ENCODE measurements at places on chromosomes 6 and 20.
A peak's percentile ranks its signal among the peaks of the same experiment; 100 is the strongest.

- DNase-seq = no peak
These were observed 60.7 kb upstream of the SHLD1 start for GRCh38 chr20:5689463-5689862.

GRCh38 chr20:32535316-32535952 lies 49.7 kb downstream of the NOL4L start:
- DNase-seq = no peak

GRCh38 chr6:53426667-53427270 lies 78.0 kb upstream of the ELOVL5 start:
- no peak for DNase-seq

DNA sequence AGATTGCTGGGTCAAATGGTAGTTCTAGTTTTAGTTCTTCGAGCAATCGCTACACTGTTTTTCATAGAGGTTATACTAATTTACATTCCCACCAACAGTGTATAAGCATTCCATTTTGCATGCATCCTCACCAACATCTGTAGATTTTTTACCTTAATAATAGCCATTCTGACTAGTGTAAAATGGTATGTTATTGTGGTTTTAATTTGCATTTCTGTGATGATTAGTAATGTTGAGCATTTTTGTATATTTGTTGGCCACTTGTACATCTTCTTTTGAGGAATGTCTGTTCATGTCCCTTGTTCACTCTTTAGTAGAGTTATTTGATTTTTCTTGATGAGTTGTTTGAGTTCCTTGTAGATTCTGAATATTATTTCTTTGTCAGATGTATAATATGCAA lies 236.2 kb downstream of the GRM1 start:
- no peak for DNase-seq

DNA sequence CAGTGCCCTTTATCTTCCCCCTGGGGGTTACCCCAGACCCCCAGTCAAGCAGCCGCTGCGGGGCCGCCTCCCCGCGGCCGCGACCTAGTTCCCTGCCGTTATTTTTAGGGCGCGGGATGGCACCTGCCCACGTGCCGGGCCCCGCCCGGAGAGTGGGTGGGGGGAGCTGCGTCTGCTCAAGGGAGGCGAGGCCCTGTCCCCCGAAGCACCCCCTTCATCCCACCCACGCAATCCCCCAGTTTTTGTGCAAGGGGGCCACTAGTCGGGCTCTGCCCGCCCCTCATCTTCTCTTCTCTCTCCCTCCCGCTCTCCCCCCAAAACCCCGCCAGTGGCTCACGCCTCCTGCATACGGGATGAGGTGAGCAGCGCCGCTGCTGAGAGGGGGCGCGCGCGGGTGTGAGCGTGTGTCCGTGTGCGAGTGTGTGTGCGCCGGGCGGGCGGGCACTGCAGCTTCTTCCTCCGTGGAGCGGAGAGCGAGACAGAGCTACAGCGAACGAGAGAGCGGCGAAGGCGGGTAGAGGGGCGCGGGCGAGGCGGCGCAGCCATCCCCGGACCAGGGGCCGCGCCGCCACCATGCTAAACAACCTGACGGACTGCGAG lies at the start of gene SLC12A5:
SLC12A5 (plus strand) TSS at position 444 of the 600 bp plus-strand sequence; CDS start at position 574, 130 bp downstream.
- DNase-seq = no peak

DNA sequence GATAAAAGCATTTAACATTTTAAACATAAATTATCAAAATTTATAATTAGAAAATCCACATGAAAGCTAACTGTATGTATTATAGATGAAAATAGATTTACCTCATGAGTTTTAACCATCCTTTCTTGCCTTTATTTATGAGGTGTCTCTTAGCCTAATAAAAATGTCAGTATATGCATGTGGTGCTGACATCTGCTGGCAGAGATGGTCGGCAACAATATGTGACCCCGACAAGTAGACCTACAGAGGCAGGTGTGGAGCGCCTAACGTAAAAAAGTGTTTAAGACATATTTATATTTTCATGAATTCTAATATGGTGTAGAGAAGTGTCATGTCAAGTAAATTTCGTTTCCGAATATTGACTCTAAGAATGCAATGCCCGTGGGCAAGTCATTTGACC lies 149.0 kb upstream of the FUT9 start:
- no peak for DNase-seq

- DNase-seq = no peak
These were observed 49.9 kb upstream of the MAFB start for GRCh38 chr20:40738976-40739375.

DNA sequence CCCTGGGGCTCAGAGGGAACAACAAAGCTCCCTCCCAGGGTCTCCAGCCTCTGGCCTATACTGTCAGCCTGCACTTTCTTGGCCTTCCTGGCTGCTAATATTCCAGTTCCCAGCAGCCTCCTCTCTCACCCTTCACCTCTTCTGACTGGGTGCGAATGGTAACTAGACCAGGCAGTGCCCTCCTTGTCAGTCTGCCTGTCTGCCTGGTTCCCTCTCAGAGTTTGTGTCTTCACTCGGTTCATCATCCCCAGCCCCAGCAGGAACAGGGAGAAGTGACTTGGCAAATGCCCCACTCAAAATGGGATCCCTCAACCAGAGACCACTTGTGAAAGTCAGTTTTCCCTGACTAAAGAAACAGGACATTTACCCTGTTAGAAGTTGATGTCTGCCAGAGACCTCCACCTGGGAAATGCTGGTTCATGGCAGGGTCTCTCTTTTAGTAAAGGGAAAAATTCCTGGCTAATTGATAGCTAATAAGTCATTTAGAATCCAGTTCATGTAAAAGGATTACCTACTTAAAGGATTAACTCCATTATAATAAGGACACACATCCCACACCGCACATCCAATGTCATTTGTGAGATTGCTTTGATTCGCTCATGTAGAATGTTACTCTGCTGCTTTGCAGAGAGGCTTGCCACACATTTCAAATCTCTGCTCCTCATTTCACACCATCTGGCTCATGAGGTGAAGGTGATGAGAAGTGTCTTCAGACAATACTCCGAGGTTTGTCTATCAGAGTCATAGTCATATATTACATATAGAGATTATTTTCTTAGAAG lies 18.6 kb upstream of the MICB start:
- DNase-seq = no peak

GRCh38 chr6:142469220-142469619 lies 167.4 kb downstream of the ADGRG6 start:
- no peak for DNase-seq

GRCh38 chr6:17971128-17972073 lies 16.0 kb downstream of the KIF13A start:
- no peak for DNase-seq

DNA sequence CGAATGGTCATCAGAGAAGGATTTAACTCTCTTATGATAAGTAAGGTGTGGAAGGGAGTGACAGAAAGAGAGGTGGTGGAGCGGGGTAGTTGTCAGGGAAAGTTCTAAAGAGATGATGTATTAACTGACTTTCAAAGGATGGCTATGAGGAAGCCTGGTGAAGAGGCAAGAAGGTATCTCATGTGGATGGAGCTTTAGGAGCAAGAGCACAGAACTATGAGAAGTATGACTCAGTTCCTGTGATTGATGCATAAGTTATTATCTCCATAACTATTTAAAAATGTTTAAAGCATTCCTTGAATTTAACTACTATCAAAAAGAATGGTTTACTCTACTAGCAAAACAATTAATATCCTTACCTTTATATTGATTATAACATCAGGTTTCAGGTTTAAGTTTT lies 28.8 kb downstream of the AK9 start:
- DNase-seq = no peak

GRCh38 chr6:162331911-162332310 lies 395.7 kb downstream of the PRKN start:
- no peak for DNase-seq

DNA sequence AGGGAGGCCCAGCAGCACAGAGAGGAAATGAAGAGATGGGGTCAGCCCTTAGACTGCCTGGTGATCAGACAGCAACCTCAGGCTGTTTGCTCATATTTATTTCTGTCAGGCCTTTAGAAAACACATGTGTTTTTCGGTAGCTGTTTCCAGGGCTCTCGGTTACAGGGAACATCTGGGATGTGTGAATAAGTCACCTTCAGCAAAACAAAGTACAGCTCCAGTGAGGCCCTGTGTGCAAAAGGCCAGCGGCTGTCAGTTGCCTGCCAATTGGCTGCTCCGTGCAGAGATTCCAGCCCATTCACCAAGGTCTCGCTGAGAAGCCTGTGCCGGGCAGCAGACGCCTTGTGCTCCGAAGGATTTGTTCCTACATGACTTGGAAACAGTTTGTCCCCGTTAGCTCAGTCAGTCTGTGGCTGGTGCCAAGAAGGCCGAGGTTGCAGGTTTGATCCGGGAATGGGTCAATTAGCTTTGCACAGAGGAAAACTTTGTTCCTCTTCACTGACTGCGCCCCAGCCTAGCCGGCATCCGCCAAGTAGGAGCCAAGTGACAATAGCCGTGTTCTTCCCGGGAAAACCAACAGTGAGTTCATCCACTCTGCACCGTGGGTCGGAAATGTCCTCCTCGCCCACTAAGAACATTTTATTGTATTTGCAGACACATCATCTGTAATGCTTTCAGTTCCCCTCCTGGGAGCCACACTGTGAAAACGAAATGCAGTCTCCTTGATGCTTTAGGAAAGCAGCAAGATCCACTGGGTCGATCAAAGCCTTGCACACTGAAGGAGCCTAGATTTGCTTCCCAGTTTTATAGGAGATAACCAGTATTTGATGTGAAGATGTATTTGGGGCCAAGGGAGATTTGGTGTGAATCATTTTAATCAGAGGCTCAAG lies 315.4 kb upstream of the CDYL start:
- no peak for DNase-seq

DNA sequence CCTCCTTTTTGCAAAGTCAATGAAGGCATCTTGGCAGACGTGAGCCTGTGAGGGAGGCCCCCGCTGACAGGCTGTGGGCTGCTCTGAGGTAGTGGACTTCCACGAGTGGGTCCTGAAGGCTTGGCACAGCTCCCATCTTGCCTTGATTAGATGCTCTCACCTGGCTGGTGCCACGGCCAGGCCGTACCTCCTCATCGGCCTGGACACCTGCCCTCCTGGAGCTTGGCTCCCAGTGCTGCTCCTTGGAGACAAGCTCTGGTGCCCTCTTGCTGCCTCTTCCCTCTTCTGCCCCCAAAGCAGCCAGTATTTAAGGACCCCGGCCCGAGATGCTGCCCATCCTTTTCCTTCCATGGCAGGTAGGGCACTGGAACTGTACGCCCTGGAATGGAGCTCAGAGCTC lies 93.5 kb downstream of the ERMARD start:
- DNase-seq = no peak

- no peak for DNase-seq
These were observed 21.5 kb upstream of the MRPS18A start for GRCh38 chr6:43708860-43709653.

DNA sequence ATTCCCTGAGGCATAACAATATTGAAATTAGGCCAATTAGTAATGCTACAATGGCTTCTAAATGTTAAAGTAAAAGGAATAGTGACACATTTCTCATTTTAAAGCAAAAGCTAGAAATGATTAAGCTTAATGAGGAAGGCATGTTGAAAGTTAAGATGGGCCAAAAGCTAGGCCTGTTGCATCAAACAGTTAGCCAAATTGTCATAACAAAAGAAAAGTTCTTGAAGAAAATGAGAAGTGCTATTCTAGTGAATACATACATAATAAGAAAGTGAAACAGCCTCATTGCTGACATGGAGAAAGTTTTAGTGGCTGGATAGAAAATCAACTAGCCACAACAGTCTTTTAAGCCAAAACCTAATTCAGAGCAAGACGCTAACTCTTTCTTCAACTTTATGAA lies 12.9 kb downstream of the OR2A4 start:
- DNase-seq = no peak

- no peak for DNase-seq
These were observed 92.9 kb downstream of the RPS12 start for GRCh38 chr6:132907231-132907630.

DNA sequence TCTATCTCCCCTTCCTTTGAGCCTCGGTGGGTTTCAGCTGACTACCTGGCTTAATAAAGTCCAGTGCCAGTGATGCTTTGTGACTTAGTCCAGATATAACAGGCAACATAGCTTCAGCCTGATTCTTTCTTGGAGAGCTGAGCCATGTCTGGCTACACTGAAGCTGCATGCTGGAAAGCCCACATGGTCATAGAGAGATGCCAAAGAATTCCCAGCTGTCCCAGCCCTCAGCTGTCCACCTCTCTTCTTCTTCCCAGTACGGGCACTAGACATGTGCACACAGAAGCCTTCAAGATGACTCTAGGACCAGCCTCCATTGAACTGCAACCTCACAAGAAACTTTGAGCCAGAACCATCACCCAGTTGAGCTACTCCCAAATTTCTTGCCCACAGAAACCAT lies 154.1 kb upstream of the MYLIP start:
- DNase-seq = no peak

GRCh38 chr6:158266131-158266530 lies 46.1 kb upstream of the TULP4 start:
- no peak for DNase-seq

GRCh38 chr20:23668477-23668951 lies 20.3 kb downstream of the CST4 start:
- peak; percentile 18 for DNase-seq

- DNase-seq = no peak
These were observed 48.4 kb upstream of the ZBTB24 start for GRCh38 chr6:109531446-109531845.

DNA sequence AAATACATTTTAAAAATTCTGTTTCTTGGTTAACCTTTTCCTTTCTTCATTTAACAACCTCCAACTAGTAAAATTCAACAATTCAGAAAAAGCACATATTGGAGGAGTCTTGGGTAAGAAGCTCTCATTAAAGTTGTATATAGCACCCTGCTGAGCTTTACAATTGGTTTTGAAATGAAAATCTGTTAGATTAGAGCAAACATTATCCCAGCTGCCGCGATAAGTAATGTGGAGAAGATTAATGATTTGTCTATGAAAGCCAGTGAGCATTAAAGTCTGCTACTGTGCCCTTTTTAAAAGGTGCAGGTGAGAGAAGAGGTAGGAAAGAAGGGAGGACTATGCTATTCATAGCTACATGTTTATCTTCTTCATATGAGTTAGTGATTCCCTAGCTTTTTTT lies 201.5 kb downstream of the ZFAND3 start:
- no peak for DNase-seq

DNA sequence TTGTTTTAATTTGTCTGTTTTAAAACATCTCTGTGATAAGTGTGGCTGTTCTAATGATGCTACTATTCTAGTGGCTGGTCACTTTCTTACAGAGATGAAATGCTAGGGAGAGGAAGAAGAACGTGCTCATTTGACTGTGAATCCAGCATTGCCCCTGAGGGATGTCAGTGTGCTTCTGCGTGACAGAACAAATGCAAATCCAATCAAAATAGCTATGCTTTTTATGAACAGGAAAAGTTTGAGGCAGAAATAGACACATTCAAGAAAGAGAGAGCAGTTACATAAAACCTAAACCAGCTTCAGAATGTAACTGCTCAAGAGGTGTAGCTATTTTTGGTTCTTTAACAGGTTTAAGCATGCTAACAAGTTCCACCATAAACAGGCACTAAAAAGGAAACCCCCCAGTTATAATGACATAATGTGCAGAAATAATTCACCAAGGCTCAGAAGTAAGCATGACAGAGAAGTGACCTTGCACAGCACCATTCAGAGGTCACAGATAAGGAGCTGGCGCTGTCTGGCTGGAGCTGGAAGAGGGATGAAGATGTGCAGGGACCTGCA lies 385.3 kb downstream of the EPM2A start:
- DNase-seq = no peak

- DNase-seq = no peak
These were observed 3.3 kb upstream of the TMC2 start for GRCh38 chr20:2533118-2533517.
